ENCODE measurements at places on chromosomes 11 and 22.

- DNase-seq: no peak
These were observed 3.1 kb downstream of the FOSL1 start for GRCh38 chr11:65897020-65897471.

DNA sequence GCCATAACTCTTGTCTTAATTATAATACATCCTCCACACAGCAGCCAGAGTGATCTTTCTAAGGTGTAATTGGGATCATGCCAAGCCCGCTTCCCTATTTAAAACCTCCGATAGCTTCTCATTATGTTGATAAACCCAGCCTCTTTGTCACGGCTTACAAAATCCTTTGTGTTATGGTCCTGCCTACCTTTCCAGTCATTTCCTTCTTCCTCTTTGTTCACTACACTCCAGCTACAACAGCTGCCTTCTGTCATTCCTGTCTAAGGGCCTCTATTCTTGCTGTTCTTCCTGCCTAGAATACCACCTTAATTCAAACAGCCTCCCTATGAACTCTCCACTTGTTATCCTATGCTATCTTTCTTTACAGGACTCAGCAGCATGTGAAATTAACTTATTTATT, 70.6 kb upstream of the CAPRIN1 start:
- DNase-seq: no peak

DNA sequence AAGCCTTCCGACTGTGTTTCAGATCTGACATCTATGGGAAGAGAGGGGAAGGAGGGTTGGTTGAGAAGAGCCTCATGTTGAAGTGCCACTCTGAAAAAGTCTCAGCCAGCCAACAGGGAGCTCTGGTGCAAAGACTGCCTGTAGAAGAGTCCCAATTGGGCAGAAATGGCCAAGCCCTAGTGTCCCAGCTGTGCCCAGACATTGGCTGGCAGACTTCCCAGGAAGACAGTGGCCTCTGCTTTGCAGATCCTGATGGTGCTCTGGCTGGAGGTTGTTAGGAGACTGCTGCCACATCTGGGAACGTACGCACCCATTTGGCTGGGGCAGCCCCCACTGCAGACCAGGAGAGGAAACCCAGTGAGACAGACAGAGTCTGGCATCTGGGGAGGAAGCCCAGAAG, 3.2 kb upstream of the PLA2G3 start:
- DNase-seq: no peak

GRCh38 chr11:12518606-12519385, 141.4 kb downstream of the PARVA start:
- DNase-seq: no peak

DNA sequence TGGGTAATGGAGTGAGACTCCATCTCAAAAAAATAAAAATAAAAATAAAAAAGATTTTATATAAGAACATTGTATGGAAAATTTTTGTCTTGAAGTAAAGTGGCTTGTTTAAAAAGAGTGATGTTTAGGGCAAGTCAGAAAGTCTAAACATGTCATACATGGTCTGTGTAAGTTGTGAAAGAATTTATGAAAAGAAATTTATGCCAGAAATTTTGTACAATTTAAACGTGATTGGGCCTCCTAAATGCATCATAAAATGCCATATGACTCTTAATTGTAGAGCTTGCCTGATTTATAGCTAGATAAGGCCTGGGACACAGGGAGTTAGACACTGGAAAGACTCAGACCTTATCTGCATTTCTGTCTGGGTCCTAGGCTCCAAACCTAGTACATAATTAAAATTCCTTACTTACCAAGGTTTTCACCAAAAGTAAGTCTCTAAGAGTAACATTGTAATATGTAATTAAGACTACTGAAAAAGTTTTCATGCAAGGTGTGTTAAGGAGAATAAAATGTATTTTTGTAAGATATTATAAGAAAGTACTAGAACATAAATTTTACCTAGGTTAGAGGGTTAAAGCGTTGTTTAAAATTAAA, 110.5 kb downstream of the AASDHPPT start:
- DNase-seq: no peak

DNA sequence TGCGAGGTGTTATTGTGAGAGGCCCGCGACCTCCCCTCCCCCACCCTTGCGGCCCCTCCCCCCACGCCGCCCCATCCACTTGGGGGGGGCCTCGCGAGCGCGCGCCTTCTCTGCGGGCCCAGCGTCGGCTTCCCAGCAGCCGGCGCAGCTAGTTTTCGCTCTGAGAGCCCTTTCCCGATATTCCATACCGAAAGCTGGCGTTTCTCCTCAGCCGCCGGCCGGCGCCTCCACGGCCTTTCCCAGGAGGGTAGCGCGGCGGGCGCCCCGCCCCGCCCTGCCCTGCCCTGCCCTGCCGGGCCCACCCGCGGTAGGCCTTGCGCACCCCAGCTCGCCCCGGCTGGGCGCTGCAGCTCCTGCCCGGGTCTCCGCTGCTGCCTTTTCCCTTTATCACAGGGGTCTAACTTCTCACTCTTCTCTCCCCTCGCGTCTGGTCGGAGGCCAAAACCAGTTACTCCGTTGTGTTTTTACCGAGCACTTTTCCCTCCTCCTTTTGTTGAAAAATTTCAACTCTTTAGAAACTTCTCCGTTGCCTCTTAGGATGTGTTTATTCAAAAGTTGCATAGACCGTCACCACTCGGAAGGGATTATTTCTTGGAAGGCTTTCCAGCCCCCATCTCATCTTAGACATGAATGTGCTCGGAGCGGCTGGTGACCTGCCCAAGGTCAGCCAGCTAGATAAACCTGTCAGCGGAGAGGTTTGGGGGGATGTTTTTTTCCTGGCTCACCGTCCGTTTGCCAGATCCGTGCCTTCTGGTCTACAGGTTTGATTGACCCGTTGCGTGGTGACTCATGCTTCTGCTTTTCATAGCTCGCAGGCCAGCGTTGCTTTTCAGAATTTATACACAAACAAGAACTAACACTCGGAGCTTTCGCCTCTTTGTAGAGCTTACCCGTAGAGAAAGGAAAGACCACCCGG, 648 bp downstream of the PAFAH1B2 start:
- peak; percentile 9 for DNase-seq

DNA sequence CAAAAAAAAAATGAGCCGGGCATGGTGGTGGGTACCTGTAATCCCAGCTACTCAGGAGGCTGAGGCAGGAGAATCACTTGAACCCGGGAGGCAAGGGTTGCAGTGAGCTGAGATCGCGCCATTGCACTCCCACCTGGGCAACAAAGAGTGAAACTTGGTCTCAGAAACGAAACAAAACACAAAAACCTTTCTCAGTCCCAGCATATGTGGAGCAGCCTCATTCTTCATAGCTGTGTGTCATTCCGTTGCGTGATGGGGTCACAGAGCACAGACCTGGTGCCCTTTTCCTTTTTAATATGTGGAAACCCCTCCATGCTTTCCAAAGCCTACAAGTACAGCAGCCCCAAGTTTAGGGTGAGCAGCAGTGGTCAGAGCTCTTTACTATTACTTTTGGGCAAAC, 13.7 kb downstream of the PEX26 start:
- no peak for DNase-seq

- DNase-seq: no peak
These were observed 441 bp downstream of the TCN2 start for GRCh38 chr22:30607300-30607930.

DNA sequence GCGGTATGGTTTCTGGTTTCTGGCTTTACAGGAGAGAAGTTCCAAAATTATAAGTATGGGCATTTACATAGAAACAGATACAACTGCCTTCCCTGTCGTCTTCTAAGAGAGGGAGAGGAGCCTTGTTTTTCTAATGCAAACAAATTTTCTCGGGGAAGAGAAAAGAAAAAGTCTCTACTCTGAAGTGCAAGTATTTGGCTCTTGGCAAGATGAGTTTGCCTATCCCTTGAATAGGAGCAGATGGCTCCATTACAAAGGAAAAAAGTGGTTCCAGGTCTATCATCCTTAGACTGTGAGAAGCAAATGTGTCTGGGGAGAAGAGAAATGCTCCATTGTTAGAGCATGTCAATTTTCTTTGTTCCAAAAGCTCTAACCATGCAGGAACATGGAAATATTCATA, 455.6 kb downstream of the BUD13 start:
- DNase-seq: no peak

- no peak for DNase-seq
These were observed 239.6 kb downstream of the LARGE1 start for GRCh38 chr22:33680632-33681031.

GRCh38 chr11:77093987-77094840, 8.4 kb upstream of the OMP start:
- no peak for DNase-seq

GRCh38 chr22:22848364-22848866, 39.2 kb upstream of the IGLL5 start:
- DNase-seq: peak; percentile 65

- no peak for DNase-seq
These were observed 110.5 kb downstream of the ATG16L2 start for GRCh38 chr11:72924568-72925190.

DNA sequence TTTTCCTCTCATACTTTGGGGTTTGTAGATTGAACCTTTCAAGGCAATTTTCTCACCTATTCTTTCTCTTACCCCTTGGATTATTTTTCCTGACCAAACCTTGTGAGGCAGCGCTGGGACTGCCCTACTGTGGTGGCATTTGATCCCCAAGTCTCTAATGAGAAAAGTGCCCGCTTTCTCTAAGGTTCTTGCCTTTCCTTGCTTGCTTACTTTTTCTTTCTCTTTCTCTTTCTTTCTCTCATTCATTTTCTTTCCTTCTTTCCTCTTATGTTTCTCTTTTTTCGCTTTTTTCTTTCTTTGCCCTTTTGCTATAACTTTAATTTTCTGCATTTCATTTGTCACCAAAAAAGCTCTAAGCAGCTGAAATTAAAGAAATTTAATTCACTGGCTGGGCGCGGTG, 40.7 kb upstream of the ADSL start:
- no peak for DNase-seq

DNA sequence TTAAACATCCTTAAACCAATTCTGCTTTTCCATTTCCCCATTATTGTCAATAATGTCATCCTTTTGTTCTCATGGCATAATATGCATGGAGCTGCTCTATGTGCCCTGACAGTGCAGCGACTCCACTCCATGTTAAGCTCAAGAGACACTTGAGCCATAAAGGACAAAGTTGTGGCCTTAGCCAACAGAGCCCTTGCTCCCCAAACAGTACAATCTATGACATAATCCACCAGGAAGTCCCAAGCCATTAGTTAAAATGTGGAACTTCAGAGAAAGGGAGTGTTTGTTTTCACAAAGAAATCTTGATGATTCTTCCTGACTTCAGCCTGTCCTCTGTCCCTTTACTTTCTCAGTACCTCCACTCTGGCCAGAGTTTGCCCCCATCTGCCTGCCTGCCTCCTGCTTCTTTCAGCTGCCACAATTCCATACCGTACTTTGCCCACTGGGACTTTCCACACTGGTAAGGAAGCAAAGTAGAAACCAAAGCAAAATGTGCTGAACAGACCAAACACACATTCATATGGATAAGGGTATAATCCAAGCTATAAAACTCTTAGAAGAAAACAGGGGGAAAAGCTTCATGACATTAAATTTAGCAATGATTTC, 46.3 kb upstream of the ZC3H12C start:
- no peak for DNase-seq

DNA sequence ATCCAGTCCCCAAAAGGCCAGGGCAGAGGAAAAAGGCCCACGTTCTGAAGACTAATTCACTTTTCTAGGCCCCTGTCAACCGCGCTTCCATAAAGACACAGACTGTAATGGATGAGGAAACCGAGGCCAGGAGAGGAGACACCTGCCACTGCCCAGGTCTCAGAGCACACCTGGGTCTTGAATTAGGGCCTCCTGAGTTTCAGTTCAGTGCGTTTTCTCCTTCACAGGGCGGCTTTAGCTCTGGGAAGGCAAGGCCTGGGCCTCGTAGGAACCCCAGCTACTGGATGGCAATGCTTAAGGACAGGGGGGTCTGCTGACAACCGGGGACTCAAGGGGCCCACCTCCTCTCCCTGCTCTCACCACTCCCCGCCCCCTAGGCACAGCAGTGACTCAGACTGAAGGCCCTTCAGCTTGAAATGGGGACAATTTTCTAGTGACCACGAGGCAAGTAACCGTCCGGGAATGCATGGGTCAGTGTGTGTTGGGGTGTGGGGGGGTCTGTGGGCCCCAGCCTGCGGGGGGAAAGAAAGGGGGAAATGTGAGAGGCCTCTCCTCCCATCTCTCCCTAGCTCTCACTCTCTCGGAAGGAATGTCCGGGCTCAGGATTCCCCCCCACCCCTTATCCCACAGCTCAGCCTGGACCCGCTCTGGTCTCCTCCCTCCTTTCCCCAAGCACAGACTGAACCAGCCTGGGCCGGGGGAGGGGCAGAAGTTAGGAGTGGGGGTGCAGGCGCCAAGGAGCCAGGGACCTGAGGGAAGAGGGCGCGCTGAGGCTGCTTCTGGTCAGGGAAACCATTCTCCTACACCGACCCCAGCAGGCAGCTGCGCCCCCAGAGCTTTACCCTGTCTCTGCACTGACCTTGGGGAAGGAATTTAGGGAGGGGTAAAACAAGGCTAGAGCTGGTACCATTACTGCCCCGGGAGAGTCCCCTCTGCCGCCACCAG, 17.2 kb downstream of the CREB3L1 start:
- DNase-seq: no peak

GRCh38 chr22:17199003-17199731, 20.1 kb downstream of the ADA2 start:
- DNase-seq: no peak

GRCh38 chr22:47201186-47201995, 438.9 kb downstream of the TBC1D22A start:
- no peak for DNase-seq

GRCh38 chr11:104852811-104853210, 45.4 kb downstream of the CASP12 start:
- DNase-seq: no peak

- no peak for DNase-seq
These were observed 46.3 kb downstream of the BIRC2 start for GRCh38 chr11:102393272-102393730.

- DNase-seq: no peak
These were observed 267.6 kb downstream of the KIRREL3 start for GRCh38 chr11:126732981-126733380.

GRCh38 chr11:37817727-37818270, 1219.8 kb upstream of the RAG2 start:
- no peak for DNase-seq

DNA sequence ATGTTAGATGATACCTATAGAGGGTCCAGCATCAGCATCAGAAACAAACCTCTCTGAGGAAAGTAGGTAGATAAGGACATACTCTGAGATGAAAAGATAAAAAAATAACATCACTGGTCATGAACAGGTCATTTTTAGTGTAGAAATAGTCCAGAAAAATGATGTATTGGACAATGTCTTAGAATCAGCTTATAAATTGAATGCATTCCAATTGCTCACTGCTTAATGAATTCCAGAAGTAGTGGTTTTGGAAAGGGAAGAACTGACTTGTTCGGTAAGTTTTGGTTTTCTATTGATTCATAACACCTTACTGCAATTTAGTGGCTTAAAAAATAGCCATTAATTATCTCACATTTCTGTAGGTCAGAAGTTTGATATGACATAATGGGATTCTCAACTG, 929.5 kb upstream of the CCDC90B start:
- DNase-seq: no peak

Data from immature natural killer cell (primary cell).